ENCODE measurements at places on chromosomes 3 and 15. TPM values are rescaled to one million over a fixed set of nuclear protein-coding genes. Genes with fewer than 3 reads are reported as not detected.

Gene INAFM2
- 48.9 TPM for total RNA-seq

DNA sequence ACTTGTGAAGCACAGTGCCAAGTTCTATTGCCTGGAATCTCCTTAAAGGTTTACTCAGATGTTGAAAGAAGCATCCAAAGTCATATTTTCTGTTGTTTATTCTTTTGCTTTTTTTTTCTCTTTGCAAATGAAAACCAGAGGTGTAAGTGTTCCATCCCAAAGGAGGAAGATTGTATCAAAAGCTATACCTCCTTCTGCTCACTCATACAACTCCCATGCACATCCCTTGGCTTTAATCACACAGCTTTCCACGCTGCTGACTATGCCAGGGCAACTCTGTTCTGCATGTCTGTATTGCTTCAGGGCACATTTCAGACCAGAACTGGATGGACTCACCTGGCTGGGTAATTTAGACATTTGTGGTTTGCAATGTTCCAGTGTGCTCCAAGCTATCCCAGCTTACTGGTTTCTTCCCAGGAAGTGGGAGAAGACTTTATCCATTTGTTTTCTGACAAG lies 399.6 kb upstream of the TBL1XR1 start:
- H3K27me3 ChIP-seq: no peaks in the 10 kb centered on the region
- DNase-seq: no peak
- H3K4me3 ChIP-seq: no peak overlapping the region
- H3K36me3 ChIP-seq: no peaks in the 10 kb centered on the region
- peak overlapping the region; percentile 30 for H3K27ac ChIP-seq
- H3K4me1 ChIP-seq: peaks cover 32% of the 10 kb centered on the region

- no peaks in the 10 kb centered on the region for H3K27me3 ChIP-seq
- H3K4me1 ChIP-seq: no peaks in the 10 kb centered on the region
- no peak for DNase-seq
- H3K27ac ChIP-seq: no peak overlapping the region
- H3K36me3 ChIP-seq: no peaks in the 10 kb centered on the region
Observed at GRCh38 chr15:98123834-98124233, 163.3 kb downstream of the ARRDC4 start.

DNA sequence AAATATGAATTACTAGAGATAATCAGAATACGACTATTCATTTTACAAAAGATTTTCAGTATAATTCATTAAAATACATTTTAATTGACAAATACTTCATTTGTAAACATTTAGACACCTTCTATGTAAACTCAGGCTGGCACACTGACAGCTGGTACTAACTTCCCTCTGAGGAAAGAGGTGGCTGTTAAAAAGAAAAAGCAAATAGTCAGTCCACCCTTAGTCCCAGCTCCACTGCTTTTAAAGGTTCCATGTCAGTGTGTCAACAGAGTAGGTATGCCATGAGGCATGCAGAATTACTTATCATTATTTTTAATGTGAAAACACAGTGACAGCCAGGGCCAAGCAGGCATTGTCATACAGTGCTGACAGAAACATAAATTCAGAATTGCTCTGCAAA lies 16.1 kb downstream of the TM6SF1 start:
- H3K27ac ChIP-seq: no peak overlapping the region
- no peaks in the 10 kb centered on the region for H3K27me3 ChIP-seq
- H3K4me1 ChIP-seq: no peaks in the 10 kb centered on the region
- no peak for DNase-seq
- H3K4me3 ChIP-seq: no peak overlapping the region
- H3K36me3 ChIP-seq: peaks cover 10% of the 10 kb centered on the region

GRCh38 chr3:184460276-184460675 lies 80.4 kb downstream of the CHRD start:
- no peaks in the 10 kb centered on the region for H3K27me3 ChIP-seq
- H3K36me3 ChIP-seq: no peaks in the 10 kb centered on the region
- no peaks in the 10 kb centered on the region for H3K4me1 ChIP-seq

DNA sequence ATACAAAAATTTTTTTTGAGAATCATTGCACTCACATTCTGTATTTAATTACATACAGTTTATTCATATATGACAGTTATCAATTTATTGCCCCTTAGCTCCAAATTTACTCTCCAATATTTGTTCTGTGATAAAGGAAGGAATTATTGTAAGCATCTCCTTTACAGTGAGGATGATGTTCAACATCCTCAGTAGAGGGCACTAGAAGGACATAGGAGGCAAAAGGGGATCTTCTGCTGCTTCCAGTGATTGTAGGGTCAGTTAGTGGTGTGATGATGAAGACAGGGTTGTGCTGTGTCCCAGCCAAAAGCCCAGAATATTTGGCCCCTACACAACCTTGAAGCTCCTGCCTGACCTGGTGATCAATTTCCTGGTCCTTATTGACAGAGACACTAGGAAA lies 89.9 kb upstream of the DCBLD2 start:
- H3K27ac ChIP-seq: no peak overlapping the region
- no peaks in the 10 kb centered on the region for H3K36me3 ChIP-seq
- DNase-seq: no peak
- H3K27me3 ChIP-seq: no peaks in the 10 kb centered on the region

All from right atrium auricular region (tissue), 2 donors.